ENCODE measurements at places on chromosomes 6 and 20.

DNA sequence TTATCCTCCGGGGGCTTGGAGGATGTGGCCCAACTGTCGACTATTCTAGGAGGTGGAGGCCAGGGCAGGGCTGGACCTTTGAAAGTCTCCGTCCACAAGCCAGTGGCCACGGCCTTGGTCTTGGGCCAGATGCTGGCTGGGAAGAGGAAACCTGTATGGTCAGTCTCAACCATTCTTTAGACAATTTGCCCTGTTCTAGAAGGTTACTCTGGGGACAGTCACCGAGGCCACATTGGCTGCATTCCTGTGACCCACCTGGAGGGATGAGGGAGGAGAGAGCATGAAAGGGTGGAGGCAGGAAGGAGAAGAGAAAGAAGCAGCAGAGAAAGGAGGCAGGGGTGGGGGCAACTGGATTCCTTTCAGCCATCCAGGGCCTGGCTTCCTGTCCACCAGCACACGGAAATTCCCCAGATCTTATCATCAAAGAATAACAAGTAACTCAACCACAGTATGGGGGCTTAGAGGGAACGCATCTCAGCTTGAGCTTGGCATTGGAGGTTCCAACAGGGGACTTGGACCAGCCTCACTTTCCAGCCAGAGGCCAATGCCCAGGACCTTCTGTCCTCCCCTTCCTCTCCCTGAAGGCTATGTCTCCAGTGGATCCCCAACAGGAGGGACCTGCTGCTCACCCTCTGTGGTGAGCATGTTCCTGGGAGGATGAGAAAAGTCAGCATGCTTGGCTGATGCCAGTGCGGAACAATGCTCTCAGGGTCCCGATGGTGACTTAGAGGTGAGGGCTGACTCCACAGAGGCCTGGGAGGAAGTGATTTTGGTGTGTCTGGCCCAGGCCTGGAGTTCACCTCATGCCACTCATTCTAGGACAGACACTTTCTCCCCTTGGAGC is 30.4 kb downstream of the TGM2 start:
- no peak for DNase-seq

DNA sequence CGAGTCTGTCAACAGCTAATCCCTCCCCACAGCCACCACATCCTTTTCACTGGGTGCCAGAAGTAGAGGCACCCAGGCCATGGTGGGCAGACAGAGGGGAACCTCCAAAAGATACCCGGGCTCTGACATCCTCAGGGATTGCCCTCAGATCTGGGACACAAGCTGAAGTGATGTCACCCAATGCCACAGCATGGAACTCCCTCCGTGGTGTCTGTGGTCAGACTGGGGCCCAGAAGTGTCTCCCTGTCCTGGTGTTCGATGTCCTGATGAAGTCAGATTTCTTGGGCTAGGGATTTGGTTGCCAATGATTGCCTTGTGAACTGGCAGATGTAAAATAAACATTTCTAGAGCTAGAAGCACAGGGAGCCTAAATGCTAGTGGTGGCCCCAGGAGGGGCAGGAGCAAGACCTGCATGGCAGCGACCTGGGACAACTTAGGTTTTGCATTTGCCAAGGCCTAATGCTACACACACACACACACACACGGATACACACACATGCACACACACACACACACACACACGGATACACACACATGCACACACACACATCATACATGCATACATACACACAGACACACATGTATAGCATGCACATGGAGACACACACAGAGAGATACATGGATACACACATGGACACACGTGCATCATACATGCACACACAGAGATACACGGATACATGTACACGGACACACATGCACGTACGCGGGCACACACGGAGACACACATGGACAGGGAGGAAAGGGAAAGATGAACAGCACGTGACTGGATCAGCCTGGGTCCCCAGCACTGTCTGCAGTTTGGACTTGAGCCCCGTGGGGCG is 221.0 kb downstream of the NFATC2 start:
- no peak for DNase-seq

DNA sequence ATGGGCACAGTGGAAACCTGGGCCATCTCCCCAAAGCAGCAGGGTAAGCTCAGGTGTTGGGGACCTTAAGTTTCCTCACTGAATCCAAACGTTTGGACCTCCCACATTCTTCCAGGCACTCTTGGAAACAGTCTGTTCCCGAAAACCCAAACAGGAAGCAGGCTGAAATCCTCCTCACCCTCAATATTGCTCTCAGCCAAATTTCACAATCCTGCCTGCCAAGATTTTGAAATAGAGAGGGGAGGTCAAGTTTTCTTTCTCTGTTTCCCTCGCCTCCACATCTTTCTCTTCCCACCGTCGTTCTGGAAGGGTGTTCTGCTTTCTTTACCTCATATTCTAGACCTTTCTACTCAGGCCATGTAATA is 392.0 kb upstream of the SASH1 start:
- no peak for DNase-seq

- no peak for DNase-seq
These were observed 937.4 kb upstream of the GJE1 start for GRCh38 chr6:141195251-141195832.

GRCh38 chr6:5763407-5763806 is 243.3 kb downstream of the NRN1 start:
- DNase-seq = no peak

- DNase-seq = peak; percentile 42
These were observed 5.1 kb upstream of the ADAM33 start for GRCh38 chr20:3686867-3687321.

GRCh38 chr20:17732907-17733521 is 33.2 kb downstream of the BANF2 start:
- DNase-seq = no peak

DNA sequence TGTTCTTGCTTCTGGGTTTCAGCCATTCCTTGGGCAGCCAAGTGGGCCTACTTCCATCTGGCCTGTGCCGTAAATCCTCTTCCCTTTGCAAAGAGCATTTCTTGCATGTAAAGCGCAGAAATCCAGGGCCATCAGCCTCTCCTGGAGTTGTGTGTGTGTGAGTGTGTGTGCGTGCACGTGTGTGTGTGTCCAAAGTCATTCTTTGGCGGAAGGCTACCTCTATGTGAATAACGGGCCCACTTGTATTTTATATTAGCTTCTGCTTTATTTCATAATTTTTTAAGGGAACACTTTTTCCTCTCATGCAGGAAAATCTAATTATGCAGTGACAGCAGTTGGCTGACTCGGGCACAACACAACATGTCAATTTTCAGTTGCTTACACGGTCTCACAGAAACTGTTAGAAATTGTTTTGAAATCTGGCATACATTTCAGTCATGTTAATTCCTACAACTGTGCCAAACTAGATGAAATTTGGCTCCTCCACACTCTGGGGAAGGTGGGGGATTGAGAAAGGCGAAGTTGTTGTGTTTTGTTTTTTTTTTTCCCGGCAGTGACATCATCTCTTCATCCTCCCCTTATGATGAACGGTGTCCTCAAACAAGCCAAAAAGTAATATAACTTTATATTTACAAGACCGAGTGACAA is 223.7 kb upstream of the TSHZ2 start:
- peak; percentile 28 for DNase-seq

DNA sequence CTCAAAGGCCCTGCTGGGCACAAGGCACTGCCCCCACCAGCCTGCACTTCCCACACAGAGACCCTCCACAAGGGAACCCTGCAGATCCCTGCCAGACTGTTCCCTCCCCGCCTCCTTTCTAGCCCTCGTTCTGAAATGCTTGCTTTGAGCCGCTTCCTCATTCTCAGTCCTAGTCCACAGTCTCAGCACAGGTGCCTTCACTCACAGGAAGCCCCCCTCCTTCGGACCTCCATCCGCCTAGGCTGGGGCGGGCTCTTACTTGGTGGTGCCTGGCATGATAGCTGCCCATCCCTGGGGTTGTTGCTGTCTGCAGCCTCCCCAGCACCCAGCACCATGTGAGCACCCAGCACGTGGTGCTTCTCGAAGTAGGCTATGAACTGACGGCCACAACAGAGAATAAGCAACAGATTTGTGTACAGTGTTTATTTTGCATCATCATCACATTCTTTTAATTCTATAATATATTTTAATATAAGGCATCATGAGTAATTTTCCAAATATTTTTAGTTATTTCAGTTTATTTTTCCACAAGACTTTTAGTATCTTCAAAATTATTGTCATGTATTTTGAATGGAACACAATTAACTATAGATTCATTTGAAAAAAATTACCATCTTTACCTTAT is 12.3 kb downstream of the CST5 start:
- DNase-seq = no peak

- DNase-seq = no peak
These were observed 172.6 kb upstream of the RSPO3 start for GRCh38 chr6:126945812-126946360.

- DNase-seq = no peak
These were observed 224.3 kb downstream of the MAFB start for GRCh38 chr20:40464731-40465208.

- no peak for DNase-seq
These were observed 591.4 kb downstream of the RNF144B start for GRCh38 chr6:18978337-18979128.

DNA sequence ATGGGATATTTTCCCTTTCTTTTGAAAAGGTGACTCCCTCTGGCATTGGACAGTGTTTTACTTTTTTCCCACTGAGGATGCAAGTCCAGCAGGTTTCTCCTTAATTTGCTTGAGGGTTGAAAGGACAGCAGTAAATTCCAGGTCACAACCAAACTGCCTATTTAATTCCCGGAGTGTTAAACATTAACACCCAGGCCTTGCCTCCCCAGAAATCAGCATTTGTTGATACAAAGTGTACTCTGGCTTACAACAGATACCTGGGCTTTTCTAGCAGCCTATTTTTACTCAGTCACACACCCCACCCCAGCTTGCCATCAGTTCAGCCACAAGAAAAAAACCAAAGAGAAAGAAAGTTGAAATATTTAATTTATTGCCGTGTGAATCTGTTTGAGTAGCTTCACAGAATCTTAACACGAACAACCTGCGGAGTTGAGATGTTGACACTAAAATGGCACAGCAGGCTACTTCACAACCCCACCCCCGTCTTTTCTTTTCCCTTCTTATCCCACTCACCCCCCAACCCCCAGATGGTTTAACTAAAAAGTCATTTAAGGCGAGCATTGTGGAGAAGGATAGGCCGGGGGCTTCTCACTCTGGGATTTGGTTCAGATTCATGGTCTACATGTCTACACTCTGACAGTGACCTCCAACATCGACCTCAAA is 45.7 kb downstream of the MYLIP start:
- DNase-seq = no peak

DNA sequence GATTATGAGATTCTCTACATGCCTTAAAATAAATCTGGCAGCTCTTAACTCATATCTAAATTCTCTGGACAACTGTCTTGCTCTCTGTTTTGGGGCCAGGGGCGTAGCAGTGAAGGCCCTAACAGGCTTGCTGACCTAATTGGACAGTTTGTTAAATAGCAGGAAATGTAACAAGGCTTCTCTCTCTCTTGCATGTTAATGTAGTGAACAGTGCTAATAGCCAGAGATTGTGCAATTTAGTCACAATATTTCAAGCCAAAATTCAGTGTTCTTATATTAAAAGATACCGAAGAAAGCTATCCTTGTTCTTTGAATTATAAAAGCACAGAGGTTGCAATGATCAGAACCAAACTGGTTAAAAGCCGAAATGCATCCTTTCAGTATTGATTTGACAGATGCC is 3.0 kb downstream of the PPP1R3D start:
- no peak for DNase-seq

- DNase-seq = no peak
These were observed 8.4 kb downstream of the TEAD3 start for GRCh38 chr6:35488517-35488862.

Measured in C1 segment of cervical spinal cord (tissue), 14 donors.